ENCODE measurements at places on chromosomes 1 and 21. TPM values are rescaled to one million over a fixed set of nuclear protein-coding genes. Genes with fewer than 3 reads are reported as not detected.
A peak's percentile ranks its signal among the peaks of the same experiment; 100 is the strongest.

DNA sequence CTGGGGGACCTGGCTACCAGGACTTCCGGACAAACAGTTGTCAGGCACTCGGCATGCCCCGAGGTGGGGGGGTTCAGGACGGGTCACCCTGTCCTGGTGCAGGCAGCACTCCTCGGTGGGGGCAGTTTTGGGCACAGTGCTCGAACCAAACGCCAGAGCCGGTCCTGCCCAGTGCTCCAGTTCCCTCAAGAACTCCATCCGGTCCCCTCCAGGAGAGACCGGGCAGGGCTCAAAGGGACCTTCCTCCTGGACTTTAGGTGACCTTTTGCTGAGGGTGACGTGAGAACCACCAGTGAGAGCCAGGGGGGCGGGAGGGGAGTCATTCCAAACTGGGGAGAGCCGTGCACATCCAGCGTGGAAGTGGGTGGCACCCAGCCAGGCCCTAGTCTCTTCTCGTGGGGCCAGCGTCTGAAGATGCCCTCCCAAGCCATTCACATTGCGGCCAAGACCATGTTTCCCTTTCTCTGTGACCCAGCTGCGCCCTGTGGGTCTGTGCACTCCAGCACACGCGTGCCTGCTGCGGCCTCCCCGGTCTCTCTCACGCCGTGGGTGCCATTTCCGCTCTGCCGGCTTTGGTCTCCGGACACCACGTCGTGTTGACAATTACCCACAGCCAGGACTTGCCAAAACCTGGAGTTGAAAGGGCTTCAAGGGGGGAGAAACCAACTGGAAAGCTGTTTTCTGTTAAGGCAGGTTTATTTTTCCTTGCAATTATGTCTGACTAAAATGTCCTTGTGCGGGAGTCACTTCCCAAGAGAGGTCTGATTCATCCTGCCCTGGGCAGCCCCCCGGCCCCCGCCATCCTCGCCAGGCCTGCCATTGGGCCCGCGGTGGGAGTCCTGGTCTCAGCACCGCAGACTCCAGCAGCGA, 178.8 kb upstream of the ARHGEF16 start:
- no peaks in the 10 kb centered on the region for H3K36me3 ChIP-seq
- peaks cover 2% of the 10 kb centered on the region for H3K27me3 ChIP-seq
- H3K4me1 ChIP-seq, result no peaks in the 10 kb centered on the region
- no peak overlapping the region for H3K4me3 ChIP-seq
- no peak overlapping the region for H3K27ac ChIP-seq
- DNase-seq, result no peak

DNA sequence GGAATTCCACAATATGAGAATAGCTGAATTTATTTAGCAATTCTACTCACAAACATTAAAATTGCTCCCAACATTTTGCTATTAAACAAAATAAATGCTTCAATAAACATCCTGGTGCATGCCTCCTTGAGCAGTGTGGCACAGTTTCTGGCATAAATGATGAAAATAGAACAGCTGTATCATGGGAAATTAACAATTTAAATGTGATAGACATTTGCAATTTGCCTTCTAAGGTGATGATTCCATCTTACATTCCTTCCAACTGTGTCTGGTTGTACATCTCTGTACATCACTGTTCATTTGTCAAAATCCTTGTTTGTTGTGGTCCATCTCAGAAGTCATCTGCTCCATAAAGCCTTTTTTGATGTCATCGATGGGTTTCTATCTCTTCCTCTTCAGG, 198.7 kb downstream of the KCTD3 start:
- H3K36me3 ChIP-seq, result no peaks in the 10 kb centered on the region
- no peaks in the 10 kb centered on the region for H3K27me3 ChIP-seq
- no peak overlapping the region for H3K27ac ChIP-seq

GRCh38 chr21:28683982-28684752, 308.5 kb downstream of the LTN1 start:
- peaks cover 3% of the 10 kb centered on the region for H3K27me3 ChIP-seq
- no peak overlapping the region for H3K4me3 ChIP-seq
- H3K4me1 ChIP-seq, result no peaks in the 10 kb centered on the region
- H3K27ac ChIP-seq, result no peak overlapping the region
- no peak for DNase-seq

- peaks cover under 1% of the 10 kb centered on the region for H3K27me3 ChIP-seq
- H3K4me1 ChIP-seq, result peaks cover 19% of the 10 kb centered on the region
- peaks cover 4% of the 10 kb centered on the region for H3K36me3 ChIP-seq
- DNase-seq, result no peak
- H3K4me3 ChIP-seq, result no peak overlapping the region
Observed at GRCh38 chr1:201554190-201554600, 15.3 kb downstream of the NAV1 start.

DNA sequence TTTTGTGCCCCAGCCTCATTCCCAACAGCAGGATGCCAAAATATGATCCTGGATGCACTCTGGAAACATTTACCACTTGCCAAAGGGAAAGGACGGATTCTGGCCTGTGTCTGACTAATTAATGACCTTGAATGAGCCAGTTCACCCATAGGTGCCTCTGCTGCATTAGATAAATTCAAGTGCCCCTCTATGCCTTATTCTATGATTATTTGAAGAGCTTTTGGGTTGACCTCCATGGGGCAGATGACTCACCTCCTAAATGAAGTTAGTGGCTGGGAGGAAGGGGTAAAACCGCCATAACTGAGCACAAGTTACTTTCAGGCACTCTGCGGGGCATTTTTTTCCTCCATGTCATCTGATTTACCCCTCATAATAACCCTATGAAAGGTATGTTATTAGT, 98.1 kb downstream of the CLIC6 start:
- DNase-seq, result no peak
- H3K27ac ChIP-seq, result no peak overlapping the region
- H3K27me3 ChIP-seq, result no peaks in the 10 kb centered on the region
- no peaks in the 10 kb centered on the region for H3K36me3 ChIP-seq
- no peak overlapping the region for H3K4me3 ChIP-seq
- H3K4me1 ChIP-seq, result no peaks in the 10 kb centered on the region

DNA sequence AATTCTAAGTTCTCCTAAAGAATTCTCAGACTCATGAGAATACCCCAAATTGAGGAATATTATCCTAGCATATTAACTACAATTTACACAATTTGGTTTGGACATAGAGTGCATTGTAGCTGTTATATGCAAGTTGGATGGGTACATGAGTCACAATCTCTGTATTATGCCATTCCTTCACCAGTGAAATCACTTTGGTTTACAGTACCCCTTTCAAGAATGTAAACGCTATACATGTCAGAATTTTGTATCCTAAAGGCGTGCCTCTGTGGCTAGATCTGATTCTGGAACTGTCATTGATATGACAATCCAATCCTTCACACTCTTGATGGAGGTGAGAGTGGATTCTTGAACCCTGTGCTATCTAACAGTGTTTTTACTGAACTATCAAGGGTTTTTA, 6.7 kb upstream of the IL10RB start:
- DNase-seq, result no peak
- H3K27ac ChIP-seq, result no peak overlapping the region
- H3K36me3 ChIP-seq, result peaks cover 15% of the 10 kb centered on the region
- H3K4me1 ChIP-seq, result peaks cover 8% of the 10 kb centered on the region
- H3K4me3 ChIP-seq, result no peak overlapping the region
- peaks cover 5% of the 10 kb centered on the region for H3K27me3 ChIP-seq

DNA sequence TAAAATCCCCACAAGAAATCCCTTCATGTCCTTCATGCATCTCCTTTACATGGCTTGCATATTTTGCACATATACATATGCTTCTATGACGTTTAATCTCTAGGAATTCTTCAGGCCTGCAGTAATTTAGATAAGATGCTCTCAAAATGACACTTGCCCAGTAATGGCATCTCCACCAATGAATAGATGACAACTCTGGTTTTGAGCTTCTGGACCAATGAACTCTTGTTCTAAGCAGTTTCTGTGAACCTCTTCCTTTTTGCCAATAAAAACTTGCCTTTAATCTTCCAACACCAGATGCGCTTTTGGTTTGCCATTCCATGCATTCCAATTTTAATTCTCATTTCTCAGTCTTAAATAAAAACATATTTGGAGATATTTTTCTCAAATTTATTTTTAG, 189.8 kb upstream of the OLFM3 start:
- H3K36me3 ChIP-seq, result no peaks in the 10 kb centered on the region
- H3K27me3 ChIP-seq, result no peaks in the 10 kb centered on the region
- H3K4me1 ChIP-seq, result no peaks in the 10 kb centered on the region
- no peak overlapping the region for H3K4me3 ChIP-seq
- H3K27ac ChIP-seq, result no peak overlapping the region
- DNase-seq, result no peak

- H3K4me3 ChIP-seq, result no peak overlapping the region
- no peaks in the 10 kb centered on the region for H3K36me3 ChIP-seq
- peaks cover 6% of the 10 kb centered on the region for H3K27me3 ChIP-seq
- no peak for DNase-seq
- peaks cover 6% of the 10 kb centered on the region for H3K4me1 ChIP-seq
Observed at GRCh38 chr1:13949546-13949945, 249.6 kb downstream of the PRDM2 start.

DNA sequence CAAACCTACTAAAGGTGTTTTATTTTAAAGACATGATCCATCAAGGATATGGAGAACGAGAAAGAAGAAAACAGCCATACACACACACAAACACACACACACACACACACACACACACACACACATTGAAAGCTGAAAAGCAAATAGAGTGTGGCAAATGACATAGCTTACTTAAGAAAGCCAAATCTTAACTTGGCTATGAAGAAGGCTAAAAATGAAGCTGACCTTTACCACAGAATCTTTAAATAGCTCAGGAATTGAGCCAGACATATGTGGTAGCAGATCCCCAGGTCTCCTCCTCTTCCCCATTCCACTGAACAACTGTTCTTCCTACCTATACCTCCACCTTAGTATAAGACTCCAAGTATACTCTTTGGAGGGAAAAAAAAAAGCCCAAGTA, 185.6 kb downstream of the CLEC20A start:
- no peak for DNase-seq
- peaks cover 8% of the 10 kb centered on the region for H3K4me1 ChIP-seq
- no peaks in the 10 kb centered on the region for H3K27me3 ChIP-seq
- no peak overlapping the region for H3K4me3 ChIP-seq
- no peak overlapping the region for H3K27ac ChIP-seq

GRCh38 chr1:114153261-114154145, at the start of gene SYT6:
Gene SYT6 (minus strand): TSS chr1:114153869. CDS start chr1:114153772, 97 bp downstream.
- H3K27me3 ChIP-seq, result peaks cover 15% of the 10 kb centered on the region
- H3K4me3 ChIP-seq, result peak within 1 kb of the TSS; percentile 91
- peak; percentile 55 for DNase-seq
- peaks cover 21% of the 10 kb centered on the region for H3K4me1 ChIP-seq
- peak within 1 kb of the TSS; percentile 75 for H3K27ac ChIP-seq

DNA sequence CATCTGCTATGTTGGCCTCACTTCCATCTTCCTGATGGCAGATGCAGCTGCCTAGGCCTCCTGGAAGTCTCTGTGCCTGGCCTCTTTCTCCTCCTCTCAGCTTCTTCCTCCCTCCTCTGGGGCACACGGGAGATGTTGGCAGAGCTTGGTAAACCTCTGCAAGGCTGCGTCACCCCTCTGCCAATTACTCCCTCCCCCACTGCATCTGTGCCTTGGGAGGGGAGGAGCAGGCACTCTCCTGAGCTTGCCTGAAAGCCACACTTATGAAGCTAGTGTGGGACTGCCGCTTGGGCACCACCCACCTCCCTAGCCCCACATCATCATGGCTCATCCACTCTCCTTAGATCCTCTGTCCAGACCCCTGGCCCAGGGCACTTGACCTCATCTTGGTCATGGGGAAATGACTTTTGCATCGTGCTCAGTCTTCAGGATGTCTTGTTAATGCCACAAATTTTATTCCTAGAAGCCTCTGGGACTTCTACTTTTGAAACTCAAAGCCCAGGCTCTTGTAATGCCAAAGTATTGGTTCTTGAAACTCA, 7.3 kb upstream of the TMEM51 start:
- no peak overlapping the region for H3K27ac ChIP-seq
- peaks cover 5% of the 10 kb centered on the region for H3K27me3 ChIP-seq
- H3K36me3 ChIP-seq, result no peaks in the 10 kb centered on the region
- no peak overlapping the region for H3K4me3 ChIP-seq
- peaks cover 10% of the 10 kb centered on the region for H3K4me1 ChIP-seq
- DNase-seq, result no peak

- H3K27me3 ChIP-seq, result no peaks in the 10 kb centered on the region
- DNase-seq, result no peak
- H3K4me3 ChIP-seq, result no peak overlapping the region
- no peaks in the 10 kb centered on the region for H3K36me3 ChIP-seq
- no peak overlapping the region for H3K27ac ChIP-seq
Observed at GRCh38 chr21:41370840-41371684, 9.2 kb downstream of the MX2 start.

DNA sequence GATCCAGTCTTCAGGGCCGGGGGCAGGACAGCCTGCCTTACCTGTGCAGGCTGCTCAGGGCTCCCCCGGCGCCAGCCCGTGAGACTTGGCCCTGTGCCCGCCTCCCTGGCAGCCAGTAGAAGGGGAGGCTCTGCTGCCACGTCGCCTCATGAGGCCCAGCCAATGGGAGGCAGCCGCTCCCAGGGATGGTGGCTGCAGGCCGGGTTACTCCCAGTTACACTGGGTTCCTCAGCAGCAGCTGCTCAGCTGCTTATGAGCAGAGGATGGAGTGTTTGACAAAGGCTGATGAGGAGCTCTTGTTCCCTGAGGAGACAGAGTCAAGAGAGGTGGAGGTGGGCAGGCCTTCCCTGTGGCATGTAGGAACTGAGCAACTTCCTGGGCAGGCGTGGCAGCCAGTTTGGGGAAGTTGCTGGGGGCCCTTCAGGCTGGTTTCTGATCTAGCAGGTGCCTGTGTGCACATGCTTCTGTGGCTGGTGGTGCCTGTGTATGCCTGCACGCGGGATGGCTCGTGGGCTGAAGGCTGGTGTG, 5.5 kb downstream of the MFSD2A start:
- DNase-seq, result no peak
- peaks cover 18% of the 10 kb centered on the region for H3K4me1 ChIP-seq
- peaks cover 3% of the 10 kb centered on the region for H3K27me3 ChIP-seq
- no peak overlapping the region for H3K27ac ChIP-seq
- H3K4me3 ChIP-seq, result no peak overlapping the region

- peaks cover 2% of the 10 kb centered on the region for H3K27me3 ChIP-seq
- H3K27ac ChIP-seq, result no peak overlapping the region
- no peak overlapping the region for H3K4me3 ChIP-seq
- DNase-seq, result no peak
Observed at GRCh38 chr1:24392604-24392946, 21.0 kb downstream of the STPG1 start.

DNA sequence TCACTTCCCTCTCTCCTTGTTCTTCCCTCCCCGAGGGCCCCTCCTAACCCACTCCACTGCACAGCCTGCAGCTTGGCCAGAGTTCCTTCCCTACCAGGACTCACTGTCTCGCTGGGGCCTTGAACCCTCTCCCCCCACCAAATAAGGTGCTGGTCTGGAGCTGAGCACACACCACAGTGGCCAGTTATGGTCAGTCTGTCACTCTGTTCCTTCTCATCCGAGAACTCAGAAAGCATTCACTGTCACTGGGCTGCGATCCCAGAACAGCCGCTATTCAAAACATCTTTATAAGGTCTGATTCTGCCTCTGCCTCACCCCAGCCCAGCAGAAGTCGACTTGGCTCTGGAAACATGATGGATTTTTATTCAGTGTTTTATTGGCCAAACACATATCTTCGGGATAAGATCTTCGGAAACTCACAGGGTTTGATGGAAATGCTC, 19.8 kb upstream of the LBR start:
- no peaks in the 10 kb centered on the region for H3K36me3 ChIP-seq
- peaks cover 6% of the 10 kb centered on the region for H3K27me3 ChIP-seq
- no peak overlapping the region for H3K4me3 ChIP-seq
- H3K4me1 ChIP-seq, result peaks cover 5% of the 10 kb centered on the region
- no peak overlapping the region for H3K27ac ChIP-seq

- H3K27me3 ChIP-seq, result peaks cover 5% of the 10 kb centered on the region
- peaks cover 14% of the 10 kb centered on the region for H3K4me1 ChIP-seq
- peak overlapping the region; percentile 71 for H3K4me3 ChIP-seq
- no peak for DNase-seq
- H3K27ac ChIP-seq, result peak overlapping the region; percentile 97
- no peaks in the 10 kb centered on the region for H3K36me3 ChIP-seq
Observed at GRCh38 chr1:151238467-151238739, 16.1 kb upstream of the PSMD4 start.

Gene SMIM1
- total RNA-seq, result 7.5 TPM

Gene CD1E
- total RNA-seq, result not detected

Gene KRTAP25-1
- total RNA-seq, result not detected

Gene OR10K1
- total RNA-seq, result not detected

Gene UBASH3A
- not detected for total RNA-seq

Measured in glutamatergic neuron (in vitro differentiated cells).